ENCODE measurements at places on chromosomes 1 and 21.
A peak's percentile ranks its signal among the peaks of the same experiment; 100 is the strongest.

DNA sequence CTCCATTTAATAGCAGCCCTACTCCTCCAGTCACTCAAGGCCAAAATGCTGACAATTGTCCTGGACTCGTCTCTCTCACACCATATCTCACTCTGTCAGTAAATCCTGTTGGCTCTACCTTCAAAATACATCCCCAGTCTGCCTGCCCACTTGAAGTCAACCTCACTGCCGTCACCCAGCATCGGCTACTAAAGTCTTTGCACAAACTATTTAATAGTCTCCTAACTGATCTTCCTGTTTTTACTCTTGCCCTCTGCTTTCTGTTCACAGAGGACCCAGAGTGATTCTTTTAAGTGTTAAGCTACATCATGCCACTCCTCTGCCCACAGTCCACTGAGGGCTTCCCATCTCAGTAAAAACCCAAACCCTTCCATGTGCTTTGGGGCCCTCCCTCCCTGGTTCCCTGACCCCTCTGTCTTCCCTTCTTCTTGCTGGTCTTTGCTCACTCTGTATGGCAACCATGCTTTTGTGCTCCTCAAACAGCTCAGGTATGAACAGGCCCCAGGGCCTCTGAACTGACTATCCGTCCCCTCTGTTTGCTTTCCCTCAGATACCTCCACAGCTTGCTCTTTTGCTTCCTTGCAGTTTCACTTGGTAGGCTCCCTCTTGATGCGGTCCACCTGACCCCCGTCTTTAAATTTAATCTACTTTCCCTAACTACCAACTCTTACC lies 19.0 kb downstream of the RNASEL start:
- no peak for DNase-seq

DNA sequence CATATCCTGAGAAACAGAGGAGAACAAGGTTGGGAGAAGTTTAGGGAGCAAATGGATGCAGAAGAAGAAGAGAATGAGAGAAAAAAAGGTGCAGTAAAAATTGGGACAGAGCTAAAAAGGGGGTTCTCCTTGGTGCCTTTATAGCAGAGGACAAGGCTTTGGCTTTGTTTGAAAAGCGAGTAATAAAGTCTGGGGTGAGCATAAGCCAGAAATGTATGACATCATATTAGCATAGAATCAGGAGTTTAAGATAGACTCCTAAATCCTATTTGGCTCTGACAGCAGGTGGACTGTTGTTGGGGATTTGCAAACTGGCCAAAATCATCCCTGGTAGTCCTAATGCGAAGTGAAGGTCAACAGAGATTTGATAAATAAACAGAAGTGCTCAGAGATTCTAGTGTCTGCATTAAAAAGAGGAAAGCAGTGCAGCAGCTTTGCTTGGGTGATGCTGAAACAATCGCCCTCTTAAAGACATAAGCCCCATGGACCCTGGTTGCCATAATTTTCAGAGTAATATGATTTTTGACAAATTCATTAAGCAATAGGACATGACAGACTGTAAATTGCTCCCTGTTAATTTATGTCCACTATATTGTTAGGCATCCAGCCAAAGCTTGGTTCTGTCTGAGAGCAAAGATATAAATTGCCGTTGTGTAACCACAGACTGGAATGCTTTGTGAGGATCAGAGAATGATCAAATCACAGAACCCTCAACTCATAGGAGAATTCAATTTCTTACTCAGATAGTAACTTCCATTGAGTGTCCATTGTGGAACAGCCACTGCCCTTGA lies 385.0 kb upstream of the NFIA start:
- DNase-seq: peak; percentile 42

- DNase-seq: no peak
These were observed 69.9 kb upstream of the COG2 start for GRCh38 chr1:230572121-230573105.

DNA sequence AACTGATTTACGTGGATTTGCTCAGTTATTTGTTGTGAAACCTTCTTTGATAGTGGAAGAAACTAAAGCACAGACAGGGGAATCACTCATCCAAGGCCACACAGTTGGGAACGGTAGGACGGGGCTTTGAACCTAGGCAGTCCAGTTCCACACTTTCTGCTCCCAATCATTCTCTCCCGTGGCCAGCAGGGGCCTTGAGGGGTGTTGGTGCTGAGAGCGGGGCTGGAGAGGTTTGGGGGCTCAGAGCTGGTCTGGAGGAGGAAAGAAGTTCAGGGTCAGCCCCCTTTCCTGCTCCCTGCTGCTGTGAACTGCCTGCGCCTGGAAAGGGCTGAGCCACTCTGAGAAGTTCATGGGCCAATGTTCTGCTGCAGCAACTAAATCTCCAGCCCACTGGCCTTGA lies 31.4 kb upstream of the ACTL8 start:
- DNase-seq: no peak

- peak; percentile 14 for DNase-seq
These were observed 42.4 kb downstream of the PTPRC start for GRCh38 chr1:198681252-198681651.

DNA sequence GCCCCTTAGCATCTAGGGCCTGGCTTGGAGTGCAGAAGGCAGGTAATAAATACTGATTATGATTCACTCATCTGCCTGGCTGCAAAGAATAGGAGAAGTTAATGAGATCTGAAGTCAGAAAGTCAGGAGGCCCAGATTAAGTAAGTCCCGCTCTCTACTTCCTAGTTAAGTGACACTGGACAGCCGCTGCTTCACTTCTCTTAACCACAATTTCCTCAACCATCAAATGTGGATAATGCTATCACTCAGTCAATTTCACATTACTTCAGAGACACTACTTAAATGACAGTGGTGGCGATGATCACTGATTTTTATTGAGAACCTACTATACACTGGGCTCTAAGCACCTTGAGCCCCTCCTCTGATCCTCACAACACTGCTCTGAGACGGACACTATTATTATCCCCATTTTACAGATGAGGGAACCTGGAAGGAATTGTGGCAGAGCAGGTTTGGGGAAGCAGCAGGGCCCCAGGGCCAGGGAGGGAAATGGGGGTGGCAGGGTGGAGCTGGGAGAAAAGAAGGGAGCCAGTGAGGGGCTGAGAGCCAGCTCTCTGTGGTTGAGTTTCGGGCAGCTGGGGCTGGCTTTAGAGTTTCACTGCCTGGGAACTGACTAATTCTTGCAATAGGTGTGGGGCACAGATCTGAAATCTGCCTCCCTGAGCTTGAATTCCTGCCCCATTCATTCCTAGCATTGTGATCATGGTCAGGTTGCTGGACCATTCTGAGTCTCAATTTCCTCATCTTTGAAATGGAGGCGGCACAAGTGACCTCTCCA lies 2.4 kb upstream of the E2F2 start:
- DNase-seq: no peak

- DNase-seq: no peak
These were observed 40.4 kb upstream of the RGS2 start for GRCh38 chr1:192768463-192768862.

DNA sequence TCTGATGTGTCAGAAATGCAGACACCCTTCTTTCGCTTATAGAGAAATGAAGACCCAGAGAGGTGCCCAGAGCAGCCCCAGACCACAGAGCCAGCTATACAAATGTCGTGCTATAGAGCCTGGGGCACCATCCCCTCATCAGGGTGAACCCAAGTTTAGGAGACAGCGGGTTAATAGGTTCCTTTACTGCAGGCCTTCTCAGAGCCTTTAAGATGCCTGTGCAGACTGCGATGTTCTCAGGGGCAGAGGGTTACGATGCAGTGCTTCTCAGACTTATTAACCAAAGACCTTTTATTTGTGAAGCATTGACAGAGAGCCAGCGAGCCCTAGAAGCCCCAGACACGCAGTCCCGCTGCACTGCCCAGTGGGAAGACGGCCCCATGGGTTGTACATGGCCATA lies 46.9 kb downstream of the STPG1 start:
- no peak for DNase-seq

DNA sequence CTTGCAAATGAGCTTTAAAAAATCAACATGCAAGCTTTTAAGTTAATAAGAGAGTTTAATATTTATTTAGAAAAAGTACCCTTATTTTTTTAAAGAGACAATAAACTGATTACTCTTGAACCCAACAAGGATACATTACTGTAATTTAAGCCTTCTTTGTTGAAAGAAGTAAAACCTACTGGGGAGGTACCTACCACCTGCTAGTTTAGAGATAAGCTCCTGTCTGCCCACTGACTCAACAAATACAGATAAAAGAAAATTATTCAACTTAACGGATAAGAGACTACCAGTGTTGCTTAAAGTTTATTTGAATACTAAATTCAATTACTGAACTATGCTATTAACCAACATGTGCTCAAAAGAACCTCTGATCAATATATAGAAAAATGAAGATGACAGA lies 23.1 kb downstream of the USP24 start:
- peak; percentile 69 for DNase-seq

DNA sequence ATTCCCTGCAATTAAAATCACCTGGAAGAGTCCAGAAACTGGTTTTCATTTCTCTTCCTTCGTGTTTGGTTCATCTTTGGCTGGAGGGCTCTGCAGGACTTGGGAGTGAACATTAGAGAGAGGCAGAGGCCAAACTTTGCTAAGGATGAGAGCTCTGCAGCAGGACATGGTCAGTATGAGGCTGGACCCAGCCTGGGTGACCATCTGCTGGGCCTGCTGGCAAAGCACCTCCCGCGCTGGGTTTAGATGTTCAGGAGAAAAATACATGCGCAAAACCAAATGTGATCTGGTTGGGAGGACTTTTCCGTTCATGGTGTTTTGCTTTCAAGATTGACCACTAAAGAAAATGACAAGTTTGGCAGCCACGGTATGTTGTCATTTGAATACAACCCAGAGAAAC lies 15.9 kb downstream of the KAZN start:
- no peak for DNase-seq

DNA sequence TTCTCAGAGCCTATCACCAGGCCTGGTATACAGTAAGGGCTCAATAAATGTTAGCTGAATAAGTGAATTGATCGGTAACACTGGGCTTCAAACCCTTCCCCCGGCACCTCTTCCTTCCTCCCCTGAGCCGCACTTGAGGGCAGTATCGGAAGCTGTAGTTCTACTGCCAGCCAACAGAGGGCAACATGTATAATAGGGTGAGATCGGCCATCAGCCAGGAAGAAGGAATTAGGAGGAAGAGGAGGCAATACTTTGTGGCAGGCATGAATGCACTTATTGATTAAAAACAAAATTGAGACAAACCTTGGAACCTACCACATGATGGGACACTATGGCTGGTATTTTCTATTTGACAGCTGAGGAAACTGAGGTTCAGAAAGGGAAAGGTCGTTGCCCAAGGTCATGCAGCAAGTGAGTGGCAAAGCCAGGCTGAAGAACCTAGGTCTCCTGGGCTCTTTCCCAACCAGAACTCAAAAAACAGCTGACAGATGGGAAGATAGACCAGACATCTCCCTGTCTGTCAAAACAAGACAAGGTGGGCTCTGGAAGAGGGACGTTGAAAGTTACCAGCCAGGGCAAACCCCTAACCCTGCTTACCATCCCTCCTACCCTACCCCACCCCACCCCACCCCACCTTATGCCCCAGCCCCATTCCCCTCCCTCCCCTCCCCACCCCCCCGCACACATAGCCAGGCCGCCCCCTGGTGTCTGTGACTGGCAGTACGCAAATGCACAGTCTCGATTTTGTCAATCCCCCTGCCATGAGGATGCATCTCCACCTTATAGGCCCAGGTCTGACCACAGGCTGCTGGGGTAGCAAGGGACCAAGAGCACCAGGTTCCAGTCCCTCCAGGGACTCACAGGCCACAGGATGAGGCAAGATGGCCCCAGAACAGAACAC lies 107.3 kb upstream of the RUNX3 start:
- no peak for DNase-seq

- no peak for DNase-seq
These were observed 5.8 kb upstream of the LORICRIN start for GRCh38 chr1:153253693-153254092.

DNA sequence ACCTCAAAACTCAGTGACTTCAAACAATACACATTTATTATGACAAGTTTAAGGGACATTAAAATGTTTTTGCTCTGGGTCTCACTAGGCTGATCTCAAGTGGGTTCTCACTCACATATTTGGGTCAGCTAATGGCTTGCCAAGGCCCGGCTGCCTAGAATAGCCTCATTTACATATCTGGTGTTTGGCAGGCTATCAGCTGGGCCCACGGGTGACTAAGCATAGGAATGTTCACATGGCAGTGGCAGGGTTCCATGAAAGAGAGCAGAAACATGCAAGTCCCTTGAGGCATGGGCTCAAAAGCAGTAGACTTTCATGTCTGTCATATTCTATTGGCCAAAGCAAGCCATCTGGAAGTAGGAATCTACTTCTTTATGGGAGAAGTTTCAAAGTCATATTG lies 492.6 kb downstream of the KCNT2 start:
- no peak for DNase-seq

GRCh38 chr21:42039911-42040351 lies 29.8 kb upstream of the ZBTB21 start:
- no peak for DNase-seq

DNA sequence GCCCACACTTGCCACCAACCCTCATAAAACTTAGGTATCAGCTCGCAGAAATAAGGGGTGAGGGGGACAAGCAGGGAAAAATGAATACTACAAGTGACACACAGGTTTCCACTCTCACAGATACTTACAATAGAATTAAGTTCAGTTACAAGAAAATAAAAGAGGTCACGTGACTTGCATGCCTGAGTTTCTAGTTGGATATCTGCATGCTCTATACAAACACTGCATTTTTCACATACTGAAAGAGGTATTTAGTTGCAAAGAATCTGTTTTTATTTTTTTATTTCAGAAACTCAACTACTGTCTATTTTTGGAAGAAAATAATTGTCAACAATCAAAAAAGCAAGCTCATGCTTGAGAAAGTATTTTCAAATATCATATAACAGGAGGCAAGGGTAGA lies 43.5 kb downstream of the DPYD start:
- no peak for DNase-seq

- no peak for DNase-seq
These were observed 82.9 kb upstream of the CACYBP start for GRCh38 chr1:174916846-174917245.

DNA sequence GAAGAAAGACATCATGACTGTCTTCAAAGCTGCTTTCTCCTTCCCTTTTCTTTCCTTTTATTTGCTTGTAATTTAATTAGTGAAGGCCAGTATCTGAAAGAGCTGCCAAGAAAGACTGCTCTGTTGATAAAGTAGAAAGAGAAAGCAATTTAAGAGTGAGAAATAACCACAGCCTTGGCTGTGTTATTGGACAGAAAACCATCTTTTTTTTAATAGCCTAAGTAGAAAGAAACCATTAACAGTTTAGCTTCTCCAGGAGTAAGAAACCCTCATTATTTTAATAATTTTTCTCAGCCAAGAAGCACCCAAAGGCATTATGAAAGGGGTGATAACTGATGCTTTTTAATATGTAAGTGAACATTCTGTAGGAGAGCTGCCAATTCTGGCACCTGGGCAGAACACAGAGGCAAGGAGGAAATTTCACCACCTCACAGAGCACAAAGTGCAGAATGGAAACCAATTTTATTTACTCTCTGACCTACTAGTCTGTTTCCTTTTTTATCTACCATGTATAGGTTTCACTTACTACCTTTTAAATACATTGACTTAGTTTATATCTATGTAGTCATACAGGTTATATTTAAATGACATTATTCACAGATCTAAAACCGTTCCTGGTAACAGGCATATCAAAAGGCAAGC lies 703.2 kb downstream of the MRPL39 start:
- DNase-seq: no peak
